Osteocyte (in vitro differentiated cells): ENCODE measurements at places on chromosomes 5 and 9. TPM values are rescaled to one million over a fixed set of nuclear protein-coding genes. Genes with fewer than 3 reads are reported as not detected.

GRCh38 chr9:119793218-119793617 lies 424.0 kb upstream of the BRINP1 start:
- H3K27ac ChIP-seq, result no peak overlapping the region
- no peaks in the 10 kb centered on the region for H3K27me3 ChIP-seq
- no peak for DNase-seq
- H3K4me1 ChIP-seq, result no peaks in the 10 kb centered on the region
- no peaks in the 10 kb centered on the region for H3K36me3 ChIP-seq

DNA sequence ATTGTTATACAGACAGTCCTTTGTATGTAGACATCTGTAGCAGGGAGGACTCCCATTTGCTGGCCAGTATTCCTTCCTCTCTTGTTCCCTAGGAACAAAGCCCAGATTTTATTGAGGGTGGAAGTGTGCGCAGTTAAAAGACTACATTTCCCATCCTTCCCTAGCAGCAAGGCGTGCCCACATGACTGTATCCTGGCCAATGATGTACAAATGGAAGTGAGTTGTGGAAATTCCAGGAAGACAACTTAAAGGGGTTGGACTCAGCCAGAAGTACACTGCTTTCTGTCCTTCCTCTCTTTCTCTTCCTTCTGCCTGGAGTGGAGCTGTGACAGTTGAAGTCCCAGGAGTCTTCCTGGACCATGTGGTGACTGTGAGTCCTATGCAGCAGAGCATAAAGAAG lies 89.0 kb downstream of the HRH2 start:
- no peak overlapping the region for H3K27ac ChIP-seq
- DNase-seq, result no peak
- H3K27me3 ChIP-seq, result no peaks in the 10 kb centered on the region

Gene MSMP
- 0.56 TPM in 1 of 2 replicates, not detected in the other for total RNA-seq

DNA sequence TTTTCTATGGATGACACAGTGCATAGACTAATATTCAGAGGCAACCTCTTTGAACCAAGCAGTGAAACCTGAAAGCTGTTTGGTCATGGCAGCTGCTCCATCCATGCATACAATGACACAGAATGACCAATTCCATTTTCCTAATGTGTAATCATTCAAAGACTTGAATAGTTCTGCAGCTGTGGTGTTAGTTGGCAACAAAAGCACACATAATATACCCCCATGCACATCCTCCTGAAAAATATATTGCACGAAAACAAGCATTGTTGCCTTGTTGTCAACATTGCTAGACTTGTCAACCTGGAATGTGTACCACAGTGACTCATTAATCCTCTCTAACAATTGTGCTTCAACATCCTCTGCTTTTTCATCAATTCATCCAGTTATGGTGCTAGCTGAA lies 71.0 kb upstream of the SEMA6A start:
- no peak overlapping the region for H3K27ac ChIP-seq
- no peak overlapping the region for H3K4me3 ChIP-seq
- H3K4me1 ChIP-seq, result no peaks in the 10 kb centered on the region
- H3K27me3 ChIP-seq, result no peaks in the 10 kb centered on the region

- no peak overlapping the region for H3K4me3 ChIP-seq
- H3K27ac ChIP-seq, result no peak overlapping the region
- H3K36me3 ChIP-seq, result no peaks in the 10 kb centered on the region
- no peak for DNase-seq
Measured at GRCh38 chr9:136143215-136144001, 24.7 kb upstream of the TMEM250 start.

GRCh38 chr5:149421834-149422233 lies 42.7 kb upstream of the IL17B start:
- H3K27me3 ChIP-seq, result no peaks in the 10 kb centered on the region
- H3K27ac ChIP-seq, result peak overlapping the region; percentile 82
- H3K4me1 ChIP-seq, result peaks cover 92% of the 10 kb centered on the region
- no peak for DNase-seq
- peaks cover 42% of the 10 kb centered on the region for H3K36me3 ChIP-seq
- peak overlapping the region; percentile 4 for H3K4me3 ChIP-seq

DNA sequence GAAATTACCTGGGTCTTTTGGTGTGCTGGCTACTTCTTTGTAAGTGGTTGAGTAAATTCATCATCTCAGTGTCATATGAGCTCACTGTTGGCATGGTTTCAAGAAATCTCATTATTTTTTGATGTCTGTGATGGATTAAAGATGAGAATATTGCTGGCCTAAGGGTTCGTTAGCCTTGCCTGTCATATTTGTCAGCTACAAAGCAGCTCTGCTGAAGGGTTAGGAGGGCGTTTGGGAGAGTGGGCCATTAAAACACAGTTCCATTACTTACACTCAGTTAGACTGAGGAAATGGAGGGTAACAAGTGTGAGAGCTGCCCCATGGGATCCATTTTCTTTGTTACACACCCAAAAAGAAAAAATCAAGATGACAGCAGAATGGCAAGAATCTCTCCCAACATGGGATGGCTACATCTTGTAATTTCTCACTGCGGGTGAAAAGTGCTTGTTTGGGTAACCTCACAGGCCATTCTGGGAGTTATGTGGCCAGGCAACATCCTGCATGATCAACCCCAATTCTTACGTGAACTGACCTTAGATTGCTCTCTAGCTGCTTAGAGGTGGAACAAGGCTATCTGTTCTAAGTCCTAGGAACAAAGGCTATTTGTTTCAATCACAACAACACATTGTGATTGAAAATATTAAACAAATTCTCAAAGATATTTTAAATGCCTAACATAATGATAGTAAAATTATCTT lies 609.5 kb upstream of the RGMB start:
- H3K4me1 ChIP-seq, result no peaks in the 10 kb centered on the region
- H3K4me3 ChIP-seq, result no peak overlapping the region
- no peak for DNase-seq
- no peaks in the 10 kb centered on the region for H3K27me3 ChIP-seq
- H3K36me3 ChIP-seq, result no peaks in the 10 kb centered on the region

GRCh38 chr5:178419651-178420050 lies 170.5 kb downstream of the COL23A1 start:
- H3K27me3 ChIP-seq, result no peaks in the 10 kb centered on the region
- no peak for DNase-seq
- H3K4me3 ChIP-seq, result no peak overlapping the region
- no peak overlapping the region for H3K27ac ChIP-seq

GRCh38 chr5:138372225-138372624 lies 19.7 kb downstream of the KDM3B start:
- H3K27ac ChIP-seq, result no peak overlapping the region
- peaks cover 23% of the 10 kb centered on the region for H3K4me1 ChIP-seq
- no peak for DNase-seq
- H3K4me3 ChIP-seq, result no peak overlapping the region
- H3K27me3 ChIP-seq, result no peaks in the 10 kb centered on the region

DNA sequence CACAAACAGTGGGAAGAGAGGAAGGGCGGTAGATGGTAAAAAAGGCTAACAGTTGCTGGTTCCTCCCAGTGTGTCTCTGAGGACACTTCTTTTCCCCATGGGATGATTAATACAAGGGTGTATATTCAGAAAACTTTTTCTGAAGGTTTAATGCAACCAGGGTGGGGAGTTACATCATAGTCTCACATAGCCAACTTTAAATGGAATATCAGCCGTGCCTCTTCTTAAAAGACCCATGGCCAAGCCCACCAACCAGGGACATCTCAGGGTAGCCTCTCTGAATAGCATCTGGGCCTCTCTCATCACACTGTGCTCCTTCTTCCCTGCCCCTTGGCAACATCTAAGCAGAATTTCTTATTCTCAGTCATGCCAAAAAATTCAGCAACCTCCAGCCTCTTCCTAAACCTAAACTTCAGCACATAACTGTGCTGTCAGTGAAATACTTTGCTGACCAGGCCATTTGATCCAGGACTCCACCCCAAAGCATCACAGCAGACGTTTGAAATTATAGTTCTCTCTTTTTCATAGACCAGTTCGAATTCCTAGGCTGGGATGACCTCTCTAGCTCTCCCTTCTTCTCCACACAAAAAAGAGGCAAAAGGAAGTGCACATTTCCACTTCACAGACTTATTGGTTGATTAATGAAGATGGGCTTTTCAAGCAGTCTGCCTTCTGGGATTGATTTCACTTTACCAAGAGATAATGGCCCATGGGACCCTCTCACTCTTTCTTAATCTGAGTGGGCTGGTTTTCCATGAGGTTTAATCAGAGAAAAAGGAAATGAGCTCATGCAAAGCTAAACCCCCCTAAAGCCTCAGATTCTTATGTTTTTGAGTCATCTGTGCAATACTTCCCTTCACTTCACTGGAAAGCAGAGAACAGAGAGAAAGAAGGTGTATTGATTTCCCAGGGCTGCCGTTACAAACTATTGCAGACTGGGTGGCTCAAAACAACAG lies 85.1 kb upstream of the RAI14 start:
- peaks cover 18% of the 10 kb centered on the region for H3K4me1 ChIP-seq
- DNase-seq, result no peak
- H3K36me3 ChIP-seq, result no peaks in the 10 kb centered on the region
- no peak overlapping the region for H3K4me3 ChIP-seq
- peak overlapping the region; percentile 69 for H3K27ac ChIP-seq
- H3K27me3 ChIP-seq, result no peaks in the 10 kb centered on the region

DNA sequence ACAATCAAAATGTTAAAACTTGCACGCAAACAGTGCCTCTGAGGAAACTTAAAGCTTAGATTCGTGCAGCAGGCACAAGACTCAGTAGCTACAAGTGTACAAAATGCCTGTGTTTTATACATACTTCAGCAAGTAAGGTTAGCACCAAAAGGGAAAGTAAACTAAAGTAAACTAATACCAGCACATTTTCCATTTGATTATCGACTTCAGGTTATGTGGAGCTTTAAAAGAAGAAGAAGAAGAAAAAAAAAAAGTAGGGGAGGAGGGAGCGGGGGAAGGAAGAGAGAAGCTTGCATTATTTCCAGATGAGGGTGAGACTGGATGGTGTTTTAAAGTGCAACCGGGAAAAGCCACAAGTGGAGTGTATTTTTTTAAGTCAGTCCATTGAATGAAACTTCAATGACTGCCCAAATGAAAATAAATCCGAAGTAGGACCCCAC lies 596 bp upstream of the ADAMTS6 start:
- no peaks in the 10 kb centered on the region for H3K27me3 ChIP-seq
- no peak overlapping the region for H3K27ac ChIP-seq
- H3K4me3 ChIP-seq, result no peak overlapping the region

- peaks cover 22% of the 10 kb centered on the region for H3K27me3 ChIP-seq
- no peak overlapping the region for H3K27ac ChIP-seq
- no peaks in the 10 kb centered on the region for H3K4me1 ChIP-seq
- DNase-seq, result no peak
- H3K36me3 ChIP-seq, result no peaks in the 10 kb centered on the region
- no peak overlapping the region for H3K4me3 ChIP-seq
Measured at GRCh38 chr9:72728031-72728770, 206.8 kb downstream of the TMC1 start.

GRCh38 chr5:52838326-52839015 lies 50.8 kb downstream of the ITGA1 start:
- peaks cover 5% of the 10 kb centered on the region for H3K36me3 ChIP-seq
- no peak for DNase-seq
- H3K4me1 ChIP-seq, result peaks cover 71% of the 10 kb centered on the region
- H3K4me3 ChIP-seq, result no peak overlapping the region
- H3K27ac ChIP-seq, result peak overlapping the region; percentile 95

GRCh38 chr9:83598487-83598886 lies 24.5 kb upstream of the IDNK start:
- no peaks in the 10 kb centered on the region for H3K4me1 ChIP-seq
- H3K27ac ChIP-seq, result no peak overlapping the region
- no peaks in the 10 kb centered on the region for H3K36me3 ChIP-seq
- DNase-seq, result no peak

DNA sequence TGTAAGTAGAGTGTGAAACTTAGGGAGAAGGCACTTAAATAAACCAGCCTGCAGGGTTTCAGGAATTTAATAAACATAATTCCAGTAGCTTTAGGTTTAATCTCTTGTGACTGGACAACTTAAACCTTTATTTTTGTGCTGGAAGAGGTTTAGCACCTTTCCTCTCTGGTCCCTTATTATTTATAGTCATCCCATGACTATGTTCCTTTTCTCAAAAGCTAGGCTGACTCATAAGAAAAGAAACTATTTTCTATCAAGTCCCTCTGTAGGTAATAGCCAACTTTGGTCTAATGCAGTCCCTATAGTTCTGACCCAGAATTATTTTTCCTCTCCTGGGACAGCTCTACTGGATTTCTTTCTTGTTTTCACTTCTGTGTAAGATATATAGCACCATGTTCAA lies 588.9 kb downstream of the NR2F1-AS1 start:
- H3K4me1 ChIP-seq, result peaks cover 26% of the 10 kb centered on the region
- H3K36me3 ChIP-seq, result peaks cover 7% of the 10 kb centered on the region
- no peak for DNase-seq
- no peaks in the 10 kb centered on the region for H3K27me3 ChIP-seq
- peak overlapping the region; percentile 71 for H3K27ac ChIP-seq
- H3K4me3 ChIP-seq, result peak overlapping the region; percentile 27

Gene PNPLA7
- 7.1 and 7.2 TPM in 2 replicates for total RNA-seq

DNA sequence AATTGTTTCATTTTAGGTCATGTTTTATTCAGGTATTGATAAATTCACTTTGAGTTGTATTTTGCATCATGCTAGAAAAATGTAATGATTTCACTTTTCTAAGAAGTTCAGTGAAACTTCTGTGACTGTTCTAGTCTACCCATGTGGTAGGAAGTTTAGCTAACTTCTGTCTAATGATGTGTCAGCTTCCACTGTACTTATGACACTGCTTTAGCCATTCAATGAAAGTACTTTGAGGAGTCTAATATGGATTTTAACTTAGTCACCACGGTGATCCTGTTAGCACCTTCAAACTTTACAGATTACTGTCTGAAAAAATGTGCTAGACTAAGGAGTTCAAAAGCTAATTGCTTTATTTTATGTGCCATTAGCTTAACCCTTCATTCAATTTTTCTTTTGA lies 1510.5 kb upstream of the CDH9 start:
- peaks cover 5% of the 10 kb centered on the region for H3K36me3 ChIP-seq
- no peaks in the 10 kb centered on the region for H3K4me1 ChIP-seq
- no peak overlapping the region for H3K4me3 ChIP-seq
- no peak for DNase-seq
- peaks cover 19% of the 10 kb centered on the region for H3K27me3 ChIP-seq
- H3K27ac ChIP-seq, result no peak overlapping the region

- H3K36me3 ChIP-seq, result no peaks in the 10 kb centered on the region
- DNase-seq, result no peak
- H3K4me1 ChIP-seq, result peaks cover 4% of the 10 kb centered on the region
- H3K27ac ChIP-seq, result no peak overlapping the region
- H3K27me3 ChIP-seq, result peaks cover 10% of the 10 kb centered on the region
- H3K4me3 ChIP-seq, result no peak overlapping the region
Measured at GRCh38 chr5:103569313-103570060, 6.9 kb upstream of the NUDT12 start.

- H3K27me3 ChIP-seq, result peaks cover 2% of the 10 kb centered on the region
- no peaks in the 10 kb centered on the region for H3K36me3 ChIP-seq
- no peak overlapping the region for H3K27ac ChIP-seq
- no peak overlapping the region for H3K4me3 ChIP-seq
Measured at GRCh38 chr5:115452083-115452482, 92.5 kb downstream of the FEM1C start.

Gene AK8
- 0.91 and 2.1 TPM in 2 replicates for total RNA-seq

Gene NUTM2F
- not detected in 2 replicates for total RNA-seq
